ENCODE measurements at places on chromosomes 12 and 14. TPM values are rescaled to one million over a fixed set of nuclear protein-coding genes. Genes with fewer than 3 reads are reported as not detected.

The KRT73 gene
- not detected for total RNA-seq

The PROX2 gene
- not detected for total RNA-seq

The RNF41 gene
- 49.4 TPM for total RNA-seq

The FAM90A1 gene
- total RNA-seq, result 0.62 TPM

The GLS2 gene
- 0.42 TPM for total RNA-seq

The RFX4 gene
- not detected for total RNA-seq

The MYH6 gene
- total RNA-seq, result 11,820 TPM

The RD3L gene
- total RNA-seq, result 11.6 TPM

The GZMH gene
- 2.0 TPM for total RNA-seq

The MFAP5 gene
- total RNA-seq, result 120 TPM

The DNAAF2 gene
- total RNA-seq, result 7.0 TPM

The DHRS1 gene
- total RNA-seq, result 7.9 TPM

The TEP1 gene
- total RNA-seq, result 17.1 TPM

The KRT72 gene
- total RNA-seq, result not detected

The GLIPR1L1 gene
- not detected for total RNA-seq

The TAS2R9 gene
- total RNA-seq, result not detected

The KRT78 gene
- total RNA-seq, result not detected

The USP30 gene
- total RNA-seq, result 7.7 TPM

The OTX2 gene
- not detected for total RNA-seq

The TMEM63C gene
- total RNA-seq, result not detected

The ZNF891 gene
- 1.3 TPM for total RNA-seq

The DNAH10 gene
- 0.29 TPM for total RNA-seq

The DIABLO gene
- total RNA-seq, result 24.5 TPM

The ATG2B gene
- 13.3 TPM for total RNA-seq

The DAO gene
- total RNA-seq, result not detected

The KRT79 gene
- total RNA-seq, result 0.16 TPM

Data from left cardiac atrium (tissue), 4 donors.